AG10803 (cell line): ENCODE measurements at places on chromosomes 11 and 22.
A peak's percentile ranks its signal among the peaks of the same experiment; 100 is the strongest.

- DNase-seq = peak; percentile 66
Observed at GRCh38 chr11:9951807-9952206, 287.9 kb downstream of the SWAP70 start.

- peak; percentile 14 for DNase-seq
Observed at GRCh38 chr11:101470419-101470818, 113.4 kb downstream of the TRPC6 start.

DNA sequence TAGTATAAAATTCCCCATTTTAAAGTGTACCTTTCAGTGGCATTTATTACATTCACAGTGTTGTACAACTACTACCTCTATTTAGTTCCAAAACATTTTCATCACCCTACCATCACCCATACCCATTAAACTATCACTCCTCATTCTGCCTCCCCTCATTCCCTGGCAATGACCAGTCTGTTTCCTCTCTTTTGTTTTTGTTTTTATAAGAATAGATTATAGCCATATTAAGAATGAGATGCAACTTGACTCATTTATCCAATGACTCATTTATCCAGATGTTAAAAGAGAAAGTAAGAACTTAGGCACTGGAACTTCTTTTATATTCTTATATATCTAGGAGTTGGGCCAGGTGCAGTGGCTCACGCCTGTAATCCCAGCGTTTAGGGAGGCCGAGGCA, 156.3 kb downstream of the FAT3 start:
- DNase-seq = peak; percentile 71

DNA sequence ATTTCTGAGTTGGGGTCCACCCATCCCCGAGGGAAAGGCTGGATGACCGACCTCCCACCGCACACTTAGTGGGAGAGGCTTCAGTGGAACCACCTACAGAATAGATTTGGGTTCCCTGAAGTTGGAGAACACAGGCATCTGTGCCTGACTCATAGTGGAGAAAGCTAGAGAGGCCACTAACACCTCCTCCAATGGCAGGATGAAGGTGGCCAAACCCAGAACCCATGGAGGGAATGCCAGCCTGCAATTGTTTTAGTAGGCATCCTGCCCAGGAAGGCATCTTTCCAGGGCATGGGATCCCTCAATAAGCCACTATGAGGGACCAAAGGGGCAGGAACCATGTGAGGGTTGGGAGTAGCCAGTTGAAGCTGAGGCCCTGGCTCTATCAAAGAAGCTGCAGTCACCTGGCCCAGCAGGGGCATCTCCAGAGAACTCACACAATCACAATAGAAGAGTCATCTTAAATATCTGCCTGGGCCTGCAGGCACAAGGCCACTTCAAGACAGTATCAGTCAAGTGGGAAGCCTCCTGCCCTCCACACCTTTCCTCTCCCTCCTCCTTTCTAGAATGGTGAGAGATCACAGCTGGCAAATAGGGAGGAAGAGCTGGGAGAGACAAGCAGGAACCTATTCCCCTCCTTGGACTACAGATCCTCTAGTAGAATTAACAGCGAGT, 124.1 kb upstream of the CSNK2A3 start:
- no peak for DNase-seq

GRCh38 chr11:44825058-44825785, 98.5 kb downstream of the TSPAN18 start:
- no peak for DNase-seq

DNA sequence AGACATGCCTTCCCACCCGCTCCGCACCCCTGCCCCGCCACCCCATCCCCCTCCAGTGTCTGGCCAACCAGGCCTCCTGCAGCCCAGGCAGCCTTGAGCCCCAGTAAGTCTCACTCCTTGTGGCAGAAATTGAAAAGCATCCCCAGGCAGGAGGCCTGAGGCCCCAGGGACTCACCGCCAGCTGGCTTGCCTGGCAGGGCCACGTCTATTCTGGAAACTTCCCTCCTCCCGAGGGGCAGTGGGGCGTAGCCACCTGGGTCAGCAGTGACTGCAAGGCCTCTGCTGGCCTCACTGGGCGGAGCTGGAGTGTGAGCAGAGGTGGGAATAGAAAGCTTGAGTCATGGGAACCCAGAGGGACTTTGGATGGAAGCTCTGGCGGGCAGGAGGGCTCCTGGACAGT, 26.3 kb downstream of the ANO1 start:
- no peak for DNase-seq

DNA sequence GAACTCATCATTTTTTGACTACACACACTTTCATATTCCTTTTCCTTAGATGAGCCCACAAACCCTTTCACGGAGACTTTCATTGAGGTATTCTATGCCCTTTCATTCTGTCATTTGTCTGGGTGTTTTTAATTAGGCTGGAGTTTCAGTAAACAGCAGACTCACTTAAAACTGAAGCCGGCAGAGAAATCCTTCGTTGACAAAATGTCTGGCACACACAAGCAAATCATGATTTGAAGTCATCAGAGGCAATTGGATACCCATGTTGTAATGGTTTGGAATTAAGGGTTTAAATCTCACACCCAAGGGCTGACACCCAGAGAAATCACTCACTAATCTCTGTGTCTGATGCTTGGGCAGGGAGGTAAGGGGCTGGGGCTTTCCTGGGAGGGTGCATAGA, 127.1 kb downstream of the EHF start:
- DNase-seq = no peak

GRCh38 chr11:4546878-4547277, 1.9 kb downstream of the OR52M1 start:
- no peak for DNase-seq

DNA sequence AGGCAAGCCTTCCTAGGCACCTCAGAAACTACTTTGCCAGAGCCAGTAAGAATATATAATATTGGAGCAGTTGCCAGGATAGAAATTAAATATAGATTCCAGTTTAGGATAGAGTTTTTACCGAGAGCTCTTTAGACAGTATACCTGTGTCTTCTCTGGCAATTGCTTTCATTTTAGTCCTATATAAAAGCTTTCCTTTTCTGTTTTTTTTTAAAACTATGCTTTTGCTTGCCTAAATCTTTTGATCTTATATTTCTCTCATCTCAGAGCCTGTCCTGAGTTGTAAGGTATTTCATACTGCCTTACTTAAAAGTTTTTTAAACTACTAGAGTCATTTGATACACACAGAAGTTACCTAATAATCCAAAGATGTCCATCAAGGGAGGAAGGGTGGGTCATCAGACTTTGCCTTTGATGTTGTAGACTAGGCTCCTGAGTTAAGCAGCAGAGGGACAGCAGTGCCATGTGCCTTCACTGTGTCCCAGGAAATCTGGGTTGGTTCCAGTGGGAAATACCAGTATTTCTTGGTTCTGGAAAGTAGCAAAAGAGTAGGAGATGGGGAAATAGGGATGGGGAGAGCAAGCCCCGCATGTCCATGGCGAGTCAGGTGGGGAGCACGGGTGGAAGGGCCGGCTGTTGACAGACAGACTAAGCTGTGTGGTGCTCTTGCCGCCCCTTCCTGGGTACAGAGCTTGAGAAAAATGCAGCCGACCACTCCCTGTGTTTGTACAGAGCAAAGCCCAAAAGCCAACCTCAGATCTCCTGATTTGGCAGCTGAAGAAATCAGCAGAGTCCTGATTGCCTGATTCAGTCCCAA, 11.2 kb downstream of the MCAM start:
- DNase-seq = no peak

GRCh38 chr11:64661146-64661545, 61.9 kb downstream of the NRXN2 start:
- peak; percentile 93 for DNase-seq

DNA sequence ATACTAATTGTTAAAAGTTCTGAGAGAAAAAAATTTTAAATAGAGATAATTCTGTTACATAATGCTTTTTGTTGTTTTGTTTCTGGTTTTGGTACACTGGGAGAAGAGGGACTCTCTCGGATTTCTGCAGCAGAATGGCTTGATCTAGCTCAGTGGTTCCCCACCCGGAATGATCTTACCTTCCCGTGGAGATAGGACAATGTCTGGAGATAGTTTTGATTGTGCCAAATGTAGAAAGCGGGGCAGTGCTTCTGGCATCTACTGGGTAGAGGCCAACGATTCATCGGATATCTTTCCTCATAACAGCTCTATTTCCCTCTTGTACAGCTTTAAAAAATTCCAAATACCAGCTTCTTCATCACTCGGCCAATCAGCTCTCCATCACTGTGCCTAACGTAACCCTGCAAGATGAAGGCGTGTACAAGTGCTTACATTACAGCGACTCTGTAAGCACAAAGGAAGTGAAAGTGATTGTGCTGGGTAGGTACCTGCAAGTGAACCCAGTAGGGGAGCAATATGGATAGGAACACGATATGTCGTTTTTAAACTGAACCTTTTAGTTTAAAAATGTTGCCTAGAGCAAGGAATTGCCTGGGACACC, 13.2 kb downstream of the CRTAM start:
- no peak for DNase-seq

DNA sequence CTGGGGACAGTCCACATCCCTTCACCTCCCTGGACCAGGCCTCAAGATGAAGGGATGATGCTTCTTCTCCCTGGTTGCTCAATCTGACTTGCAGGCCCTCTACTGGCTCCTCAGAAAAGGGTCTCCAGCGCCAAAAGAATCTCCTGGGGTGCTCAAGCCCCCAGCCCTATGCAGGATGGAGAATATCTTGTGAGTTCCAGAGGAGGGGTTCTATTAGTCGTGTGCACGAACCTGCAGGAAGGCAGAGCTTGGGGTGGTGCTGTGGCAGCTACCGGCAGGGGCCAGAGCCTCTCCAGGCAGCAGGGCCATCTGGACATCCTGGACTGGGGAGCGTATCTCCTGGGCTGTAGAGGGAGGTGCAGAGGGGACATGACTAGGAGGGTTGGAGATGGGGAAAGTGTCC, 1339.5 kb downstream of the BRD1 start:
- DNase-seq = peak; percentile 39

GRCh38 chr22:50114221-50115021, 24.6 kb downstream of the MOV10L1 start:
- peak; percentile 80 for DNase-seq

GRCh38 chr22:31120230-31120629, 2.5 kb upstream of the INPP5J start:
- no peak for DNase-seq

GRCh38 chr11:25435197-25435596, 896.7 kb upstream of the ANO3 start:
- DNase-seq = no peak

DNA sequence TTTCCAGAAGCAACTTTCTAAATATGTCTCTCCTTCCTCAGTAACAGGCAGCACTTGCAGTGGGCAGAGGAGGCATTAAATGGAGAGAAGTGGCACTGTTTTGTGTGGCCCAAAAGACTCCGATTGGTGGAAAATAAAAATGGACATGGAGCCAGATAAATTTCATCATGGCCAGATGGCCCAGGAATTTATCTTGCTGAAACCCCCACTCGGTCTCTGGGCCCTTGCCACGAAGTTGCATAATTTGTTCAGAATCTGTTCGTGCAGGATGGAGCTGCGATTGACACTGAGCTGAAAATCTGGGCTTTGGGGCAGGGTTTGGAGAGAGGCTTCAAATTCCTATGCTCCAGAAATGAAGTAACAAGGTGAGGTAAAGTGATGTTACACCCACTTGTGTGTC, 65.5 kb downstream of the C11orf91 start:
- peak; percentile 93 for DNase-seq

DNA sequence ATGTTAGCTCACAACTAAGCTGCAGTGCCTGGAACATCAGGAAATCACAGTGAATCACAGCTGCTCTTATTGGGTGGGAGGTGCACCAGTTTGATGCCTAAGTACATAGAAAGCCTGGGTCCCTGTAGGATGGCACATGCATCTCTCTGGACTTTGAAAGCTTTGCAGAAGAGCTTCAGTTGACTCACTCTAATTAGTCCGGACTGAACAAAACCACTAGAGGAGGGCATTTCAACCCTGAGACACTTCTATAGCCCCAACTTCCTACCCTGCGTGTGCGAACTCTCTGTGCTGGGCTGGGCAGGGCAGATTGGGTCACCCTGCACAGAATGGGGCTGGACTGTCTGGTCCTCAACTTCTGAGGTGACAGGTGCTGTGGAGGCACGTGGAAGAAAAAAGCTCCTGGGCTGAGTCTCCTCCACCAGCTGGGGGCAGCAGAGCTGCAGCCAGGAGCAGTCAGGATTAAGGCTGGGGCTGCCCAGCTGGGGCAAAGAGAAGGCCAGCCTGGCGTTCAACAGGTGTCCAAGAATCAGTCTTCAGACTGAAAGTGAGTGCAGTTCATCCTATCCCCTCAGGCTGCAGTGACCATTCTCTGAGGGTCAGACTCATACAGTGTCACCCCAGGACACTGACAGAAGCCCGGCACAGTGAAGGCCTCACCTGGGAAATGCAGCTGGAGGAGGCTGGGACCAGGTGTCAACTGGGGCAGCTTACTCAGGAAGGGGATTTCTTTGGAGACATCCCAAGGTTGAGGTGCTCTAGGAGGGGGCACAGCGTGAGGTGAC, 22.1 kb downstream of the GGTLC2 start:
- peak; percentile 9 for DNase-seq

GRCh38 chr11:27874998-27875830, 175.0 kb upstream of the BDNF start:
- no peak for DNase-seq

- DNase-seq = no peak
Observed at GRCh38 chr11:57335023-57335342, 709 bp downstream of the SSRP1 start.

GRCh38 chr11:96538104-96538503, 148.3 kb downstream of the JRKL start:
- no peak for DNase-seq

DNA sequence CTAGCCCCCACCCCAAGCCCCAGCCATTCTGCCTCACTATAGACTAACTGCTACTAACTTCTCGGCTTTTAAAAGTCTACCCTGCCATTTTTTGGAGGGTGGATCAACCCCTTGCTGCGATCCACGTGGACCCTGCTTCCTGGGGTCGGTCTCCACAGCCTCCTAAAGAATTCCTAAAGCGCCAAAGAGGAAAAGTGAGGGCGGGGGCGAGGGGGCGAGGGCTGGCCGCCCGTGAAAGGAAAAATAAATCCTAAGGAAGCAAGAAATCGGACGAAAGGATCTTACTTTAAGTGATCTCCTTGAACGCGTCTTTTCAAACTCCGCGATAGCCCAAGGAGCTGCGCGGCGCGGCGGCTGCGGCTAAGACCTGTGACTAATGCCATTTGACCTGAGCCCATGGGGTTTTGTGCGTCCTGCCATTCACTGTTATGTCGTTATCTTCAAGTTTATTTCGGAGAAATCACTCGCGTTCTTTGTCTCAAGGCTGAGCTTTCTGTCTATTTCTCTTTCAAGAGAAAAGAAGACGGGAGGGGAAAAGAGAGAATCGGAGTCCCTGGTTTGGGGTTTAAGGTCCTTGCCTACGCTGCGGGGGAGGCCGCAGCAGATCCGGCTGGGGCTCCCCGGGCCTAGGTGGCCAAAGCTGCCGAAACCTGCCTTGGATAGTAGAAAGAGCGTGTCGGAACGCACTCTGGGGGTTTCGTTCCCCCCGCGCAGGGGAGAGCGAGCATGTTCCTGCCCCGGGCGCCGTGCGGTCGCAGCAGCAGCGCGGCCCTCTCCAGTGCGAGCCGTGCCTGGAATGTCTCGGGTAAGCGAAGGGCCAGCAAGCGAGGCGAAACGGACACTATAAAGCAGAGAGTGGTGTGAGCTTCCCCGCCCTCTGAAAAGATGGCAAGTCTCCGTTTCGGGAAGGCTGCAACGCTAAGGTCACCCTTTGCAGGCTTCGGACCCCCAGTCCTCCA, 2.8 kb upstream of the DBX1 start:
- DNase-seq = peak; percentile 24

- DNase-seq = no peak
Observed at GRCh38 chr11:58070585-58070984, 39.8 kb downstream of the OR6Q1 start.
